ENCODE measurements at places on chromosomes 7 and 10.

GRCh38 chr7:112226701-112227276 lies 20.3 kb downstream of the ZNF277 start:
- no peak for DNase-seq

DNA sequence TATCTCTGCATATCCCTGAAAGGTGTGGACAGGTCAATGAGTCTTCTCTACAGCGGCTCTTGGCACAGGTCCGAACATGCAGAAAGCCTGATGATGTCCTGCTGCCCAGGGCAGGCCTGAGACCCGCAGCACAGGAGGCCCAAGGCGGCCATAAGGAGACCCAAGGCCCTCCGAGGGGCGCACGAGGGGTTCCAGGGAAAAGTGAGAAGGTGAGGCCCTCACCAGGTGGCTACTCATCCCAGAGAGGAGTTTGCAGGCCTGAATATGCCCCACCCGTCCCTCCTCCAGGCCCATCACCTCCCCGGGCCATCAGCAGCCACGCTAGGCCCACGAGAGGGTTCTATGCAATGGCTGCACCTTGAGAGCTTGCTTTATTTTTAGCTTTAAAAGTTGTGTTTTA lies 173.4 kb upstream of the RHEB start:
- no peak for DNase-seq

GRCh38 chr7:50283731-50284130 lies 20.8 kb upstream of the IKZF1 start:
- DNase-seq: no peak

DNA sequence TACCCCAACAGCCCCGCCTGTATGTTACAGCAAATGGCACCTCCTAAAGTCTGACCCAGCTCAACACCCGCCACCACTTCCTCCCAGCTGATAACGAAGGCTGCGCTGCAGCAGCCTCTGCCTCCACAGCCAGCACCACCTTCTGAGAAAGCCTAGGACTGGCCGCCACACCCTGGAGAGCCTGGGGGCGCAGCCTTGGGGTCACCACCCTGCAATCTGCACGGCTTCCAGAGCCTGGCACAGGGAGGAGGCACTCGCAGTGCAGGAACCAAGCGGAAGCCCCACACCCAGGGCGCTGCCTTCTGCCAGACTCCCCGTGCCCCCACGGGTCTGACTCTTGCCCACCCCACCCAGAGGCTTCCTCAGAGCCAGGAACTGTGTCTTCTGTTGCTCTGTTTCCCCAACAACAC lies 112.5 kb downstream of the MAD1L1 start:
- no peak for DNase-seq

DNA sequence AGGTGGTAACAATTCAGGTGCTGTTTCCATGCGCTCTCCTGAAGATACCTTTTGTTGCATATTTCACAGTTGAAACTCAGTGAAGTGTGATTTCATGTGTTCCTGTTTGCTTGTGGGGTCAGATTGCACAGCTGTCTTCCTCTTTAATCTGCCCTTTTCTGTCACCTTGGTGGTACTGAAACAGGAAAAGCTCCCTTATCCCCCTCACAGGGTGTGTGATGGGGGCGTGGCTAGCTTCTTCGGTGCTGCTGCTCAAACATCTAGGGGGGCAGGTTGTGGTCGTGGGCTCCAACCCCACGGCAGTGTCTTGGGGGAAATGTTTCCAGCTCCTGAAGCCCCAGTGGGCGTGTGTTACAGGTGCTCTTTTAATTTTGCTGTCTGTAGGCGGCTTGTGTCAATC lies 107.4 kb upstream of the KLF14 start:
- no peak for DNase-seq

DNA sequence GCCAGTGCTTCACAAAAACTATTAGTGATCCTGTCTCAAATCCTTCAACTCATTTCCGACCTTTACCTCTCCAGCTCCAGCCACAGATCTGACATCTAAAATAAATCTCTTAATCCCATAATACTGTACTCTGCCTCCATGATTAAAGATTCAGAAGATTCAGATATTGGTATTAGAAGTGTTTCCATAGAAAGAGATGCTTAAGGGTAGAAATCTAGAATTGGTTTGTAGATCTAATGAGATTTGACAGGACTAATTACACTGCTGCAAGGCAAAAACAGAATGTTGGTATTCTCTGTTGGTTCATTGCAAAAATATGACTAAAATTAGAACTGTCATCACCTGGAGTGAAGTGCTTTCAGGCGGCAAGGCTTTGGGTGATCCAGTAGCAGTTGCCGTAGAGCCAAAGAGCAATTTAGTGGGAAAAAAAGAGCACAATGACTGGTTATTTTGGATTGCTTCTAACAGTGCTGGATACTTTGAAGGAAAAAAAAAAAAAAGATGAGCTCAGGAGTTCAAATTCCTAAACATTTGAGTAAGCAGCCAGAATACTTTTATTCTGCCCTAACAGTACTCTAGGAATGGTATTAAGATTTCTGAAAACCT lies 940.1 kb upstream of the SORCS1 start:
- no peak for DNase-seq

GRCh38 chr7:113394856-113395255 lies 276.5 kb upstream of the SMIM30 start:
- no peak for DNase-seq

DNA sequence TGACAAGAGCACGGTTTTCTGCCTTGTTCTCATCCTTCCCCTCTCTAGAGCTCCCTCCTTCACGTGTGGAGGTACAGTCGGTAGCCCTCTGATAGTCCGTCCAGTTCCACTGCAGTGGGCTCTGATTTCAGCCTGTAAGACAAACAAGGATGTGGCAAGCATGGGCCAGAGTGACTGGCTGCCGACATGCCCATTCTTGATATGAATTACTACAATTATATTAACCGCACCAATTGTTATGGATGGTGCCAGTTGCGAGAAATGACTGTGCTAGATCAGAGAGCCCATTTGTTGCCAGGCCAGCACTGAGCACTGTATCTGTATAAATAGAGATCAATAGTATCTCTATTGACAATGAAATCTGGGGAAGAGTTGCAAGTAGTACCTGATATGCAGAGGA lies 146.6 kb downstream of the CHN2 start:
- DNase-seq: no peak

GRCh38 chr10:52883996-52884871 lies 111.7 kb upstream of the MBL2 start:
- DNase-seq: no peak

DNA sequence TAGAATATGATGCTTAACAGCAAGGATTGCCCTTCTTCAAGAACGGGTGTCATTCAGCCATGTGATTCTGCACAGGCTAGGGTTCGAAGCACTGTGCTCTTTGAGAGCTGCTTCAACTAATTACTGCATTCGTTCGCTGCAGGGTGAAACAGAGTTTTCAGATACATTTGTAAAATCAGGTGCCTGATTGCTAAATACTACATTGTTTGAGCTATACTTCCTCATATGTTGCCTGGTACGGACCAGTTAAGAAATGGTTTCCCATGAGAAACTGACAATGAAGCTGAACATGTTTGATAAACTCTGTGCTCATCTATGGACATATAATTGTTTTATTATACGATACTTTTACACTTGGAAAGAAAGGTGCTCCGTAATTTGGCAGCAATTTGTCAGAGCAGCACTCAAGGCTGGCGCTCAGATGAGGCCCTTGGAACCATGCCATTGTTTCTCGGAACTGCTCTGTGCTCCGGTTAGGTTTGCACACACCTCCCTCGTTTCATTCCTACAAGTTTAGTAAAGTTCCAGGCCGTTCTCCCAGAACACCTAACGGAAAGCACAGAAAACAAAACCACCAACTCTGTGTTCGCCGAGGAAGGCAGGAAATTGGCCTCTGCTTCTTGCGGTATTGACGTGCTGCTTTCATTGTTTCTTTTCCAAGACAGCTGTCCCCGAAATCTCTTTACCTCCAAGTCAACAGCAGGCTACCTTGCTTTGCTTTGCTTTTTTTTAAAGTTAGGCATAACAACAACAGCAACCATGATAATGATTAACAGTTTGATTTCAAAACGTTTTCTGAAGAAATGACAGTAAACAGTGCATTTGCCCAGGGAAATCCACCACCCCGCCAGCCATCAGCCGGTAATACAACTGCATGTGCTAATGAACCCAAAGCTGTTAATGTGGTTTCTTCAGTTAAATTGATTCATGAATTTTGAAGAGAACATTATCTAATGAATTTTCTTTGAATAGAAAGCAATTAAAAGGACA lies 206.9 kb downstream of the EBF3 start:
- DNase-seq: no peak

GRCh38 chr7:7707806-7708205 lies 10.6 kb downstream of the RPA3 start:
- no peak for DNase-seq

All from stimulated activated CD8-positive, alpha-beta memory T cell treated with anti-CD3 and anti-CD28 coated beads, Interleukin-2, amount 100 ng/mL, for 48 hours (primary cell).